ENCODE measurements at places on chromosomes 2 and 18.

DNA sequence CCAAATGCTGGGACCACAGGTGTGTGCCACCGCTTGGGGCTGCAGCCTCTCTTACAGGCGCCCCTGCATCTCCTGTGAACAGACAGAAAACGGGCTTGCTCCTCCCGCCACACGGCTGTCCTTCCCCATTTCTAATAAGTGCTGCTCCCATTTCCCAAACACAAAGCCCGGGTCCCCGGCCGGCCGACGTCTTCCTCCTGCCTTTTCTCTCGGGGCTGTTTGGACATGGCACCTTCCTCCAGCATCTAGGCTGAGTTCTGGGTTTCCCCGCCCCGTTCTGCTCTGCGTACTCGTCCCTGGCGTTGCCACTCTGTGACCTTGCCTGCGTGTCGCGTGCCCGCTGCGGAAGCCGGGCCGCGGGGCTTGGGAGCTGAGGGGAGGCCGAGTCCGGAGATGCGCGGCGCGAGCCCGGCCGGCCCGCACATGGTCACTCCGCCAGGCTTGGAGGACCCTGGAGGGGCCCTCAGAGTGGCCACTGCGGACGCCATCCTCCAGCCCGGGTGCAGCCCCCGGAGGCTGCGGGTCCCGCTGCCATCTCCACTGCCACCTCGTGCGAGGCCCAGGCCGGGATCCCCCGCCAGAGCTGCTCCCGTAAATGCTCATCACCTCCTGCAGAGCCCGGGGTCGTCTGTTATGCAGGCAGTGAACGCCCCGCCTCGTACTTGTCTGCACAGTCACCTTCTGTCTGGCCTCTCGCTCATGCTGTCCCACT is 26.3 kb downstream of the PRELID3A start:
- DNase-seq: no peak

- DNase-seq: no peak
Measured at GRCh38 chr2:222248818-222249217, 50.0 kb downstream of the PAX3 start.

DNA sequence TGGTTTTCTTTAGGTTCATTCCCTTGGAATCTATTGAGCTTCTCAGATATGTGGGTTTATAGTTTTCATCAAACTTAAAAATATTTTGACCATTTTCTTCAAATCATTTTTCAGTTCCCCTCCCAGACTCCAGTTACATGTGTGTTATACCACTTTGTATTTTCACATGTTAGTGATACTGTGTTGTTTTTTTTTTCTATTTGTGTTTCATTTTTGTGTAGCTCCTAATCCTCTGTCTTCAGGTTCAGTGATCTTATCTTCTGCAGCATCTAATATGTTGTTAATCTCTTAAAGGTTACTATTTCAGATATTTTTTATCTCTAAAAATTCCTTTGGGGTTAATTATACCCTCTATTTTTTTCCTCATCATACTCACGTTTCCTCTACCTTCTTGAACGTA is 51.2 kb downstream of the STRADB start:
- no peak for DNase-seq

DNA sequence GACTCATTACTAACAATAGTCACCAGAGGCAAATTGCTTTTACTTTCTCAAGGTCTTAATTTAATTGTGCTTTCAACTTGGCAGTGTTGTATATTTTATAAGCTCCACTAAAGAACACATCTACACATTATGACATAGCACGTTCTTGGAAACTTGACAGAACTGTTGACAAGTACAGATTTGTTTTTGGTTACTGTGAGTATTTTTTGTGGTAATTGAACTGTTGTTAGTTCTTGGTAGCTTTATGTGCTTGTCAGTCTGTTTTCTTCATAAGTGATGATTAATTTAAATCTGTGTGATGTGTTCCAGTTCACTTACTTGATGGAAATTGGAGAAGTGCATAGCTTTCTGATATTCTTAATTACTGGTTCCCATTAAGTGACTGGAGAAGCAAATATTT is 63.9 kb downstream of the COMMD1 start:
- no peak for DNase-seq

DNA sequence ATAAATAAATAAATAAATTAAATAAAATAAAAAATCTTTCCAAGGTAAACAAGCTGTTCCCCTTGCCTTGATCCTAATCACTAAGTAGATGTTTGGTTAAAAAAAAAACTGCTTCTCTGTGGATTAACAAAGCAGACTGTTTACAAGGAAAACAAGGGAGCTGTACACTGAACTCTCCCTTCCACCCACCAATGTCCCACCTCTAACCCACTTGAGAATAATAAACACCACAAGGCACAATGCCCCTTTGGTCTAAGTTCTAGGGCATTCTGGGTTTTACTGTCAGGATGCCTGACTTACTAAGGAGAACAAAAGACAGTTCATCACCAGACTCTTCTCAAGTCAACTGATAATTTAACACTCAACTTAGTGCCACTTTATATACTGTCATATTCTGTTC is 83.5 kb downstream of the NCKAP1 start:
- no peak for DNase-seq

DNA sequence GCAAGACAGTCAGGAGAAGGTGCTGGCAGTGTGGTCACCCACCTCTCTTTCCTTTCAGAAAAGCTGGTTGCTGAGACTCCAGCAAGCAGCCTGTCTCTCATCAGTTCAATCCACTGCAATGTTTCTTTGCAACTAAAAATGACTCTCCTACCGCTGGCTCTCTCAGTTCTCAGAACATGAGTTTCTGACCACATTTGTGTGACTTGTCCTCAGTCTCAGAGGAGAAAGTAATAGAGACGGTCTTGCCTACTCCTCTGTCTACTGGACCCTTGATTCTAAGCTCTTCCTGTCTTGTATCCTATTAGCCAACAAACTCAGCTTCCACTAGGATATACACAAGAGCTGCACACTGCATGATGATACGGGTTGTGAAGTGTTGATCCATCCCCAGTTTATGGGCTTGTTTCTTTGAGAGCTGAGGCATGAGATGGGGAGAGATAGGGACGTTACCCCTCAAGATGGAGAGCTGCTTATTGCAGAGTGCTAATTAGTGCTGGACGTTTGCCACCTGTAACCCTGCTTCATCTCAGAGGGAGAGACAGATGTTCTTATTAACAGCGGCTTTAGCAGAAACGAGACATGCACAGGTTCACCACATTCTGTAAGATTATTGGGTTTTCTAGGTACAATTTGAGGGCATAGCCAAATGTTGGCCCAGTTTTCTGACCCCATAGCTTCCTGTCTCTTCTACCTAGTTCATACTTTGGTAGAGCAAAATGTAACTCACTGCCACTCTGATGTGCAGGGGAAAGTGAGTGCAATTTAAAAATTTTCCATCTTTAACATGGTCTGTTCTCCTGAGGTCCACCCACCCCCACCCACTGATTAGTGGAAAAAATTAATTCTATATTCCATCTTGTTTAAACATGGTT is 32.4 kb upstream of the YWHAQ start:
- DNase-seq: peak; percentile 20

GRCh38 chr18:35019933-35020332 is 21.3 kb upstream of the MAPRE2 start:
- DNase-seq: no peak

- DNase-seq: no peak
Measured at GRCh38 chr18:36089001-36089400, 21.6 kb upstream of the RPRD1A start.

- no peak for DNase-seq
Measured at GRCh38 chr18:22057908-22058527, 111.4 kb upstream of the GATA6 start.

- no peak for DNase-seq
Measured at GRCh38 chr2:68857202-68857845, 13.9 kb downstream of the BMP10 start.

DNA sequence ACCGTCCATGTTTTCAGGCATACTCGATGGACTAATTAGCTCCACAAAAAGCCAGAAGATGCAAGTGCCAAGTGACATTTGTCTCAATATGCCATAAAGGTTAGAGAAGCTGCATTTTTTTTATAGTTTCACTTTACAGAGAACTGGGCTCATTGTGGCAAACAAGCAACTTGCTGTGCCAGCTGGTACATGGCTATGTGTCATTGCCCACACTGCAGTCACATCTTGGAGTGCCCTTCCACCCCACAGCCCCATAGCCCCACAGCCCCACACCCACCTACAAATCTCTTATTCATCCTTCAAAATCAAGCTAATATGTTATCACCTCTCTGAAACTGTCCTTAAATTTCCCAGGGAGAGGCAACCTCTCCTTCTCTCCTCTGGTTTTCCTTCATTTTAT is 451.9 kb downstream of the ARHGAP15 start:
- no peak for DNase-seq

- no peak for DNase-seq
Measured at GRCh38 chr2:129764376-129765325, 214.8 kb upstream of the RAB6C start.

- no peak for DNase-seq
Measured at GRCh38 chr2:73008766-73009135, 62.8 kb downstream of the SFXN5 start.

DNA sequence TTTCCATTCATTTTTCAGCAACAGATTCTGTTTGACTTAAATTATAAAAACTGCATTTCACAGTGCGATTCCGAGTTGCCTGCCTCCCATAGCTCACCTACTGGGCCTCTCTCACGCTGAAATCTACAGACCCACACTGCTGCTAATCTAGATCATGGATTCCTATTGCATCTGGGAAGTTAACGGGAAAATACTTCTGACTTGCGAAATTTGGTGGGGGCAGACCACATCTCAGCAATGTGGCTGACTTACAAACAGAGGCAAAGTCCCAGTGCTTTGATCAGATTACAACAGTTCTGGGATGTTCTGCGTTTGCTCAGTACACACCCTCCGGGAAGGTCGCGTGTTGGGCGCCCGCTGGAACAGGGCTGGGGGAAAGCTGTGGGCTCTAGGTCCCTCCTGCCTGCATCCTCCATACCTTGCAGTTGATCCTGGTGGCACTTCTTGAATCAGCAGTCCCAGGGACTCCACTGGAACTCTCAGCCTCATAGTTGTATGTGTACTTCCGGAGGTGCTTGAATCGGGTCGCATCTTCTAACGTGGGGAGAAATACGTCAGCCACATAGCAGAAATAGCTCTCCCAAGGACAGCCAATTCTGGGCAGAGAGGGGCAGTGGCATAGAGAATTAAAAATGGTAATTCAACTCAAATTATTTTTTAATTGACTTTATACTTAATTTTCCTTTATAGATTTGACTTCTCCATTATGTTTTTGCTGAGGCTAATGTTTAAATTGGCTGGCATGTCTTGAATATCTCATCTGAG is 1.7 kb downstream of the APOB start:
- no peak for DNase-seq

DNA sequence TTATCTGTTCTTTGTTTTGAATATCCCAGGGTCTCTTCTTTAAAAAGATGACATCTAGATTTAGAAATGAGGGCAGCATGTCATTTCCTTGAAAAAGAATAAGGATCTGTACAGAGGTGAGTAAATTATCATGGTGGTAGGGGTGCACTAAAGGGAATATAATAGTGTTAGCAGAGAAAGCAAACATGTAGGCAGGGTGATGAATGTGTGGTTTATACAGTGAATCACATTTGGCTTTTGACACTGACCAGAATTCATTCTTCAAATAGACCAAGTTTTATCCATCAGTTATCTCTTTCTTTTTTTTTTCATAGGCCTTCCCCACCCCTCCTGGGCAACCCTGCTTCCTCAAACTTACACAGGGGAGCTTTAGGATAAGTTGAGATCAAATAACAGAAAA is 184.5 kb upstream of the LRP1B start:
- no peak for DNase-seq

DNA sequence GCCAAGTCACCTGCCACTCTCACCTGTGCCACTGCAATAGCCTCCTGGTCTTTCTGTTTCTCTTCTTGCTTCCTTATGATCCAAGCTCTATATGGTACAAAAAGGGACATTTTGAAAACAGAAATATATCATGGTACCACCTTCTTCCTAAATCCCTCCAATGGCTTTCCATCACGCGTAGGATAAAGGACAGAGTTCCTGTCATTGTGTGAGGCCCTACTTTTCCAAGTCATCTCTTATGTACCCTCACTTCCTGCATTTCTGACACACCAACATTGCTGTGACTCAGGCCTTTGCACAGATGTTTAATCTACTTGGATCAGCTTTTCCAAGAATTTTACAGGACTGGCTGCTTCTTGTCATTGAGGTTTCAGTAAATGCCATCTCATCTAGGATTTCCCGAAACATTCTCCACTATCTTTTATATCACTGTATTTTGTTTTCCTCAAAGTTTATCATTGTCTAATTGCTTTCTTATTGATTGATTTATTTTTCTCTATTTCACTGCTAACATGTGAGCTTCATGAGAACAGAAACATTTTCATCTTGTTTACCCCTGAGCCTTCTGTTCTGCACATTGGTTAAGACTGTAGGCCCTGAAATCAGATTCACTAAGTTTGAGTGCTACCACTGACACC is 426.1 kb upstream of the FANCL start:
- no peak for DNase-seq

DNA sequence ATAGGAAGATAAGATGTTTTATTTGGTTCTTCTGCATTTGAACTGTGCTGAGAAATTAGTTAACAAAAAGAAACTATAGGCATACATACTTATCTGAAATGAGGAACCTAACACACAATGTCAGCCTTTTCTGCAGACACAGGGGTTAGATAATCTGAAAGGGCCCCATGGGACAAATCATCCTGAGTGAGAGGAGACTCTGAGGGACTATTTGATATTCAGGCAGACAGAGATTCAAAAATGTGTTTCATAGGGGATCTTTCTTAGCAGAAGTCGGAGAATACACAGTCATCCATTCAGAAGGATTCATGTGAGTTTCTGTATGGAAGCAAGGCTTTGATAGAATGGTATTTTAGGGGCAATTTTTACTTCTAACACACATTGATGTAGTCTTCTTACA is 79.1 kb downstream of the NCKAP5 start:
- no peak for DNase-seq

DNA sequence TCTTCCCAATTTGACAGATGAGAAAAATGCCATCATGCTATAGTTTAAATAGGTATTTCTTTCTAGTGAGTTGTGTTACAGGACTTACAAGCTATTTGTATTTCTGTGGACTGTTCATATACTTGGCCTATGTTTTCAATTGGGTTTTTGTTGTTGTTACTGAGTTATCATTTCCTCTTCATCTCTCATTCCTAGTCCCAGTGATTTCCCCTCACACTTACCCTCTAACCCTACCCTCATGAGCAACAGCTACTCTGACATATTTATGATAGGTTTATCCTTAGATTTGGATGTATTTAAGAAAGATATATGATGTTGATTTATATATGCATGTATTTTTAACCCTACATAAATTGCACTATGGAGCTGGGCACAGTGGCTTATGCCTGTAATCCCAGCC is 10.9 kb upstream of the PSD4 start:
- no peak for DNase-seq

- DNase-seq: peak; percentile 49
Measured at GRCh38 chr2:138827426-138828054, 47.4 kb upstream of the NXPH2 start.

All from CD4-positive, alpha-beta memory T cell (primary cell).